ENCODE measurements at places on chromosomes 12 and 14. TPM values are rescaled to one million over a fixed set of nuclear protein-coding genes. Genes with fewer than 3 reads are reported as not detected.

DNA sequence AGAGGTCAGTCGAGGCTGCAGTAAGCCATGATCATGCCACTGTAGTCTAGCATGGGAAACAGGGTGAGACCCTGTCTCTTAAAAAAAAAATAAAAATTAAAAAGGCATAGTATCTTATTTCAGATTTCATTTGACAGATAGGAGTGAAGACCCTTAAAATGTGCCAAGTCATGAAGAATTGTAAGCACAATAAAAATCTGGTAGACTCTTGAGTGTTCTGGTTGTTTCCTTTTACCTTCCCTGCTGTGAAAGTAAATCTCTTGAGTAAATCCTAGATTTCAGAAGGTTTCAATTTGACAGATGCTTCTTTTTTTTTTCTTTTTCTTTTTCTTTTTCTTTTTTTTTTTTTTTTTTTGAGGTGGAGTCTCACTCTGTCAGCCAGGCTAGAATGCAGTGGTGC is 109.0 kb downstream of the ESR2 start:
- H3K27ac ChIP-seq: no peak overlapping the region
- H3K36me3 ChIP-seq: peaks cover 14% of the 10 kb centered on the region
- no peaks in the 10 kb centered on the region for H3K4me1 ChIP-seq
- no peak for DNase-seq

- no peaks in the 10 kb centered on the region for H3K4me1 ChIP-seq
- no peak for DNase-seq
- no peaks in the 10 kb centered on the region for H3K27me3 ChIP-seq
- no peak overlapping the region for H3K27ac ChIP-seq
- H3K4me3 ChIP-seq: no peak overlapping the region
- no peaks in the 10 kb centered on the region for H3K36me3 ChIP-seq
These were observed 276.8 kb downstream of the PCNX1 start for GRCh38 chr14:71183876-71184689.

GRCh38 chr12:123398550-123399254 is 14.8 kb downstream of the KMT5A start:
- no peak overlapping the region for H3K4me3 ChIP-seq
- no peaks in the 10 kb centered on the region for H3K36me3 ChIP-seq
- DNase-seq: no peak
- H3K4me1 ChIP-seq: peaks cover 15% of the 10 kb centered on the region
- no peaks in the 10 kb centered on the region for H3K27me3 ChIP-seq
- H3K27ac ChIP-seq: no peak overlapping the region

GRCh38 chr12:79174626-79175025 is 310.1 kb downstream of the SYT1 start:
- DNase-seq: no peak
- no peaks in the 10 kb centered on the region for H3K27me3 ChIP-seq
- no peaks in the 10 kb centered on the region for H3K4me1 ChIP-seq
- H3K36me3 ChIP-seq: no peaks in the 10 kb centered on the region
- H3K27ac ChIP-seq: no peak overlapping the region

GRCh38 chr12:5185435-5186069 is 141.9 kb downstream of the KCNA5 start:
- H3K27ac ChIP-seq: no peak overlapping the region
- DNase-seq: no peak
- H3K4me3 ChIP-seq: no peak overlapping the region
- H3K27me3 ChIP-seq: peaks cover 5% of the 10 kb centered on the region

Gene CYP27B1
- not detected for polyA plus RNA-seq

GRCh38 chr12:3669594-3669993 is 83.3 kb downstream of the CRACR2A start:
- no peak overlapping the region for H3K4me3 ChIP-seq
- peak overlapping the region; percentile 76 for H3K27ac ChIP-seq
- H3K27me3 ChIP-seq: no peaks in the 10 kb centered on the region

Gene TAS2R10
- polyA plus RNA-seq: not detected

Gene CDK4
- 133 TPM for polyA plus RNA-seq

Gene LMNTD1
- polyA plus RNA-seq: not detected

DNA sequence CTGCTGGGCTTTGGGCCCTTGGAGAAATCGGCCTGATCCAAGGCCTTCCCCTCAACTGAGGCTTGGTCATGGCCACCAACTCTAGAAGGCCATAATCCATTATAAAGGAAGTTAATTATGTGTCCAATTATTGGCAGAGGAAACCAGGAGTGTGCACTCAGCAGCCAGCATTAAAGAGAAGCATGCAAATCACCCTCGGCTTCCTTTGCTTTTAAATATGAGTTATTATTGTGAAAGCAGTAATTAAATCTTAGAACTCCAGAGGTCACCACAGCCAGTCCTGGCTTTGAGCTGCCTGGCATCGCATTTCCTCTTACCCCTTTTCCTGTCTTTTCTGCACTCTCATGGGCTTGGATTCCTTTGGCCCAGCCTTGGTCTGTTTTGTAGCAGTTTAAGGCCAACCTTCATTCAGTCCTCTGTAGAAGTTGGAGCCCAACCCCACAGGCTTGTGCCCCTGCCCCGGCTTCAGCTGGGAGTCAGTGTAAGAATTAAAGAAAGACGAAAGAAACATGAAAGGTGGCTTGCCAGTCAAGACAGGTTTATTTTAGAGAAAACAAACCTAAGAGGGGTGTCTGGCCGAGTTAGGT is 14.7 kb upstream of the KRT86 start:
- no peak overlapping the region for H3K27ac ChIP-seq
- peaks cover 20% of the 10 kb centered on the region for H3K4me1 ChIP-seq

All from immature natural killer cell (primary cell).